Motor neuron (in vitro differentiated cells): ENCODE measurements at places on chromosomes 3 and 15. TPM values are rescaled to one million over a fixed set of nuclear protein-coding genes. Genes with fewer than 3 reads are reported as not detected.

GRCh38 chr3:188059351-188059750 is 94.6 kb upstream of the LPP start:
- ATAC-seq, result no peak

ITIH1 gene
- total RNA-seq, result 0.43 TPM in 1 of 2 replicates, not detected in the other

DNA sequence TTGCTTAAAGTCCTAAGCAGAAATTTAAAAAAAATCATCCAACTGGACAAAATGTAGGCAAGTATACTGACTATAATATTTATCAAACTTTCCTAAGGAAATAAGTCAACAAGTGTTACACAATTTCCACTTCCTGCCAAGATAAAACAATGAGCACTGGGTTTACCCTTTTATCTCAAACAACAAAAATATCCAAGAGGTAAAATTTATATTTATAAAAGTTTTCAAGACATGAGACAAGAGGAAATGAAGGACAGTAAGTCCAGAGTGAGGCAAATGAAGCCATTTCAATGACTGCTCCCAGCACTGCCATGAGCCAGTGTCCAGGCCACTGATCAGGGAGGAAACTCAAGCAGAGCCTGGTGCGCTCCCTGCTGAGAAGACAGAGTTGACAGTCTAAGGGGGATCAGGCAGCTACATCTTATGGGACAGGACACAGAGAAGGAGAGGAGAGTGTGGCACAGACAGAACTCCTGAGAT is 439.4 kb downstream of the RAP2B start:
- ATAC-seq, result no peak

DNA sequence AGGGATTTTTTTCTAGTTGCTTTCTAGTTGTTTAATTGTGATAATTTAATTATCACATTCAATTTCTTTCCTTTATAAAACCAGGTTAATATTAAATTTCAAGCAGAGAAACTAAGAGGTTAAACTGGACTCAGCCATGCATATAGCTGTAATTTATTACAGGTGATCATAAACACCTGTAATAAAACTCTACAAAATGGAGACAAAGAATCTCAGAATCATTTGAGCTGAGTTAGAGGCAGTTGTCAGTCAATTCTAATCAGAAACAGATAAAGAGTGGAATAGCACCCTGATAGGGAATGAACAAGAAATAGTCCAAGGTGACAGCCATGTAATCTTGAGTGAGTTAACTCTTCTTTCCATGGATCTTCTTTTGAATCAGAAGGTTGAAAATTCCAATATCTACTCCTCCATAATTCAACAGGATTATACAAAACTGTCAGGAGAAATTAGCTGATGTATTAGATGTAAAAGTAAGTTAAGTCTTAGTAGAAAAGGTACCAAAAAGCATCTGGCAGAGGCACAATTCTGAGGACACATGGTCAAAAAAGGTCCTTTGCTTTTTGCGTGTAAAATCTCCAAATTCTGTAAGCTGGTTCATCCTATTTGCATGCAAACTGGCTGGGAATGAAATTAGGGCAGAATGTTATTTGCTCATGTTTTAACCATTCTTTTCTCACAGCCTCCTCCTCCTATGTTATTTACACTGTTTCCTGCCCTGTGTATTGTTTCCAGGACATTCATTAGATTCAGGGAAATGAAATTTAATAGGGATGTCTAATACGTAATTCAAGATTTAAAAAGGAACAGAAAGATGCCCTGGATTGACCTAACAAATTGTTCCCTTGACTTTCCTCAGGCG is 39.4 kb upstream of the B3GNT5 start:
- no peak for ATAC-seq

DNA sequence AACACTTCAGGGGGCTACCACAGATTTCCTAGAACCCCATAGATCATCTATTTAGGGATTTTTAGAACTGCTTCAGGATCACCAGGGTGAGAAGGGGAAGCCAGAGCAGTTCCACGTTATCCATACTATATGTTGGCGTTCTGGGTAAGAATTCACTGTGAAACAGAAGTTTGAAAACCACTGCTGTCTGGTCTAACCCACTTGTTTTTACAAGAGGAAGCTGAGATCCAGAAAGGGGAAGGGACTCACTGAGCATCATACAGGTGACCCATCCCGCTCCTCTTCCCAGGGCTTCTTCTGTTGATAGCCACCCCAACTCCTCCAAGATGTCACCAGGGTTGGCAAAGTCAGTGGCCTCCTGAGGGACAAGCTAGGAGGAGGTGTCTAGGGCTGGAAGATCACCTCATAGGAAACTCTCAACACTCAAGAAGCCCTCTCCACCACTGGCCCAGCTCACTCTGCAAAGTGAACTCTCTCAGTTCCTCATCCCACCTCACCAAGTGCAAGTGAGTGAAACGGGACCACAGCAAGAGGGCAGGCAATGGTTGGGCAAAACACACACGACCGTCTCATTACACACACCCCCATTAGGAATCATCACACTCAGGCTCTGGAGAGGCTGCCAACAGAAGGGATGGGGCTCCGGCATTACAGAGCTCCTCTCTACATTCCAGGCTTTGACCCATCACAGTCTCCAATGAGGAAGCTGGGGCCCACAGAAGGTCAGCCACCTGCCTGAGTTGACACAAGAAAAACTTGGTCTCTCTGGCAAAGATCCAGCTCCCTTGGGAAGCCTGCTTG is 1.8 kb downstream of the DAPK2 start:
- no peak for ATAC-seq

DNA sequence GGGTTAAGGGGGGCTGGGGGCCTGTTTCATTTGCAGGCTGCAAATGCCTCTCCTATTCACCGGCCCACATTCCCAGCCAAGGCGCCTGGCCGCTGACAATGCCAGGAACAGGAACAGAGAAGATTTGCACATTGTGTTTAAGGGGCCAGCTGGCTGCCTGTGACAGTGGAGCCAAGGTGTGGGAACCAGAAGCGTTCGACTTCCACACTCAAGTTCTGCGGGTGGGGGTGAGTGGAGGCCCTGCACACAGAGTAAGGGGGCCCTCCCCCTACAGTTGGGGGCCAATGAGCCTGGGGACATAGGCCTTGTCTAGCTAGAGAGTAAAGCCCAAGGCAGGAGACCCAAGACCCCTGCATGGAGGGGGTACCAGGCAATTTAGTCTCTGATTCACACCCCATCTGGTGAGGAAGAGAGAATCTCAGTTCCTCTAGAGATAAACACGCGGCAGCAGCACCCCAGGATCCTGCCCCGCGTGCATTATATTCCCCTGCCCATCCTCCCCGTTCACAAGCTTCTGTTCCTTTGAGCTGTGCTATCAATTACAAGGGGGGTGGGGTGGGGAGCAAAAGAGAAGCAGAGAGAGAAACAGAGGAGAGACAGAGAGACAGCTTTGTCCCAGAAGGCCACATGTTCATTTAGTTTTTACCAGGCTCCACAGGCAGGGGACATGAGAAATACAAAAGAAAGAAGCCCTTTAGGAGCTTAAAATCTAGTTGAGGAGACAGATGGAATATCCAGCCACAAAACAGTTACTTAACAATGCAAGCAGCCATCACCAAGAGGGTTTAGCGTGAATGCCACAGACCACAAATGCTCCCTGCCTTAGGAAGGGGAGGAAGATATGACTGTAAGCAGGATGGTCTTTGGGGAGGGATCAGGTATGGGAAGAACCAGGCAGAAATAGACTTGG is 9.2 kb downstream of the IGDCC3 start:
- ATAC-seq, result peak; percentile 71

- no peak for ATAC-seq
These were observed 883 bp downstream of the RTP4 start for GRCh38 chr3:187369089-187369447.

- ATAC-seq, result no peak
These were observed 457.0 kb upstream of the ALCAM start for GRCh38 chr3:104909721-104910120.

GRCh38 chr3:37745076-37745475 is 116.6 kb upstream of the CTDSPL start:
- ATAC-seq, result peak; percentile 67

- peak; percentile 52 for ATAC-seq
These were observed 51.9 kb upstream of the MUC13 start for GRCh38 chr3:124986192-124987143.

- ATAC-seq, result peak; percentile 32
These were observed 1439.2 kb downstream of the ZPLD1 start for GRCh38 chr3:103873897-103874545.

- ATAC-seq, result no peak
These were observed 985 bp downstream of the TEX9 start for GRCh38 chr15:56366211-56366610.

DNA sequence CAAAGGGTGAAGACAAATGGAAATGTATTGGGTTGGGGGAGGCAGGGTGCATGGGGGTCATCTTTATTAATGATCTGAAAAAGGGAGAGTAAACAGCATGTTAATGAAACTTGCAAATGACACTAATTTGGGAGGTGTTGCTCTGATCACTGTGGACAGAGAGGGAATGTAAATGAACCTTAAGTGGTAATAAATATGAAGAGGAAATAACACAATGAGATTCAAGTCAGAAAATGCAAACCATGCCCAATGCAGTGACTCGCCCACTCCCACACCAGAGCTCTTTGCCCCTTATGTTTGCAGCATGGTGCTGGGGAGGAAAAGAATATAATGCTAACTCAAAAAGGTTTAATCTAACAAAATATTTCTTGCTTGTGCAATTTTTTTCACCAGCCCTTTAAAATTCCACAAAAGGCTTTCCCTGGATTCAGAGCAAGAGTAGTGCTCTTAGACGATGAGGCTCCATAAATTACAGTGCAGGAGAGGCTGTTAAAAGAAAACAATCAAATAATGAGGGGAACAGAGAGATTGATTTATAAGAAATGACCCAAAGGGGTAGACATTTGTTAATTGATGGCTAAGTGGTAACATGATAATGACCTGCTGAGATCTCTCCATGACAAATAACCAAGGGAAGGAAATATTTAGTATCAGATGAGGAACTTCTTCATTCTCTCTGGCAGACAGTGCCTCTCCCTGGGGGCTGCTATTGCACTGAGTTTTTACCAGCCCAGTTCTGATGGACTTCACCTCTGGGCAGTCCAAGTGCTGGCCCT is 210.0 kb upstream of the PPP2R3A start:
- peak; percentile 78 for ATAC-seq

DNA sequence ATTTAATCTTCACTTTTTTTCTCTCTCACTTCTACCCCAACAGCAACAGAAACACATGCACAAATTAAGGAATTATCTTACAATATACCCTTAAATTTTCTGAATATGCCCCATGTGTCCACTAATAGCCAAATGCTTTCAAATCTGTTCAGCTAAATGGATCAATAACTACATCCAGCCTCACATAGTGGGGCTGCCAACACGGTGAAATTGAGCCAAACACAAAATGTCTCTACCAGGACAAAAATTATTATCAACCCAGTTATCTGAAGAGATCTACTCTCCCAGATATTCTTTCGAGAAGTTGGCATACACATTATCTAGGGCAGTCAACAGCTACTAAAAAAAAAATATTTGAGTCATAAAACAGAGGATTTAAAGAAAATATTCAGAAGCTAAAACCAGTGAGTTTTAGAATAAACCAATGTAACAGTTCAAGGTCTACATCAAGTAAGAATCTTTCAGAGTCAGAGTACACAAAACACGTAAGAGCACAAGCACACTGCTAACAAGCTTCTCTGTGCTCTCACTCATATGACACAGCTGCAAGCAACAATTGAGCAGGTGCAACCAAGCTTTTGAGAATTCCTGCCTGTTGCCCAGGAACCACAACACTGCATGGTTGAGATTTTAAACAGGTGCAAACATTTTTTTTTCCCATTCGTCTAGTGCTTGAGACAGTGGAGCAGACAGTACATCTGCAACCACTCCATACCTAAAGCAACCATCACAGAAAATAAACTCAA is 247.7 kb downstream of the ZBTB20 start:
- peak; percentile 84 for ATAC-seq

SLC22A14 gene
- 0.18 and 1.1 TPM in 2 replicates for total RNA-seq

PPIP5K1 gene
- total RNA-seq, result 13.3 and 14.9 TPM in 2 replicates

DNA sequence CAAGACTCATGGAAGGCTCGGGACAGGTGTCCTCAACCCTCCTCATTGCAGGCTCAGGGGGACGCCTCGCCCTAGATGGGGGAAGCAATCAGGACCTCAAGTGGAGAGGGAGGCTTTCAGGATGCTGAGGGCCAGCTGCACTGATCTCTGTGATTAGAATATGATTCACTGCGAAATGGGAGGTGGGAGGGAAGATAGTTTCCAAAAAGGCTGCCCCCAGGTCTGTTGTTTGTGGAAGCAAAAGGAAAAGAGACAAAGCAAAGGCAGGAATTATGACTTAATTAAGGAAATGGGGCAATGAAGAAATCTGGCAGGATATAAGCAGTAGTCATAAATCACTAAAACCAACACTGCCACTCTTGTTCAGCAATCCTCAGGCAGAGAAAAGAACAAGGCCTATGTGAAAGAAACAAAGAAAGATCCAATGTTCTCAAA is 85.6 kb upstream of the ABHD17C start:
- ATAC-seq, result no peak

DNA sequence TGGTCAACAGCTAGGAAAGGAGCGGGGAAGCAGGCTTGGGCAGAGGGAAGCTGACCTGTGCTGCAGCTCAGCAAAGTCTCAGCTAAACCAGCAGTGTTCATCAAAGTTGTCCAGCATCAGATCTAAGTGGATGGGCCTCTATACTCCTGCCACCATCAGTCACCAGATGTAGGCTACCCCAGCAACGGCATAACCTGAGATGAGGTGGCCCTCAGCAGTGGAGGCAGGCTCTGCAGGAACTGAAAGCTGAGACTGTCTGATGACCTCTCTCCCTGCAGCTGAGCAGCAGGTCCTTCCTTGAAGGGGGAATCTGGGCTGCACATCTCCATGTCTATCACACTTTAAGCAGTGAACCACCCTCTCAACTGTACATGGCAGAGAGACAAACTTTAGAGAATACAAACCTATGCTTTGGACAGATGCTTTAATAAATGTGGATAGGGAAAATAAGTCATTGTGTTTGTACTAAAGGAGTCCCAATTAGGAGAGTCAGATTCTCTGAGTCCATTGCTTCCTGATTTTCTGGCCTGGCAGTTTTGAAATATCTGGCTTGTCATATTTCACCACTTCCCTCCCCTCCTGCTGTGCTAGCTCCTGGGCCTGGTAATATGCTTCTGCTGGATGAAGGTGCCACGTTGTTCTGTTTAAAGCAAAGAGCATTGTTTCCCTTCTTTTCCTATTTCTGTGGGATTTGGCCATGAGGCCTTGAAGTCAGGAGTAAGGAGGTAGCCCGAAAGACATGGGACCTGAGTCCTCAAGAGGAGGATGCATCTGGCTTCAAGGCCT is 11.1 kb upstream of the PSTPIP1 start:
- ATAC-seq, result no peak

DNA sequence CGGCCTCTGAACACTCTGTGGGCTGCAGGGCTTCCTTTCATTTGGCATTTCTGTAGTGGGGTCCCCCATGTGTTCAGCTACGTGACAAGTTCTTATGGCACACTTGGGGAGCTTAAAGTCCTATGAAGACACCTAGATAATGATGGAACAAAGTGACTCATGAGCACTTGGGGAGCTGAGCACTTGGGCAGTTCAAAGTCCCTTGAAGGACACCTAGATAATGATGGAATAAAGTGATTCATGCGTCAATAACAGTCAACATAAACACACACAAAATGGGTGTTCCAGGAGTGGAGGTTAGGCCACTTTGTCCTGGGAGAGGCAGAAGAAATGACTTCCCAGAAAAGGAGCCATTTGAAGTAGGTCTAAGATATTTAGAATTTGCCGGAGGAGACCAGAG is 66.6 kb downstream of the LDHAL6B start:
- ATAC-seq, result no peak

- peak; percentile 93 for ATAC-seq
These were observed 127.8 kb upstream of the LRRFIP2 start for GRCh38 chr3:37301980-37302708.

TM4SF1 gene
- 0.08 and 0.09 TPM in 2 replicates for total RNA-seq

IL17RE gene
- 0.33 and 1.0 TPM in 2 replicates for total RNA-seq
